Endothelial cell of umbilical vein (primary cell): ENCODE measurements at places on chromosomes 3 and 15. TPM values are rescaled to one million over a fixed set of nuclear protein-coding genes. Genes with fewer than 3 reads are reported as not detected.

The CELF6 gene
- 0.30 TPM in 1 of 2 replicates, not detected in the other for total RNA-seq

- no peak for DNase-seq
These were observed 52.2 kb downstream of the REC114 start for GRCh38 chr15:73495181-73495580.

DNA sequence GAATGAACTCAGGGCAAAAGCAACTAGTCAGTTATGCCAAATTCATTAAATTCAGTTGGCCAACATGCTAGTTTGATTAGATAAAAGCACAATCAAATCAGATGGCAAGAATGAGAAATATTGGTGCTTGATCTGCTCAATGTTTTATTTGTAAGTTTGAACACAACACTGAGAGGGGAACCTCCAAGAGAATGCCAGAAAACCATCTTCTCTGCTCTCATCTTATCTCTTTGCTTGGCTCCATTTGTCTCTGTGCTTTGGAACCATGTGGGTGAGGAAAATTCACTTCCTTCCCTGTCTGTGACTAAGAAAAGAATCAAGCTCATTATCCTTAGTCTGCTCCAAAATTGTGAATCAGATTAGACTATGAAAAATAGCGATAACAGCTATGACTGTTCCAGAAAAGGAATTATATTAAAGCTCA, 43.6 kb upstream of the DCBLD2 start:
- DNase-seq = peak; percentile 46

GRCh38 chr3:140093742-140094141, 158.8 kb downstream of the CLSTN2 start:
- DNase-seq = no peak

The KNG1 gene
- not detected in 2 replicates for total RNA-seq
